ENCODE measurements at places on chromosomes 4 and X.

GRCh38 chrX:97320305-97320704, 436.6 kb downstream of the RPA4 start:
- DNase-seq: no peak

- DNase-seq: no peak
These were observed 354.3 kb downstream of the GPAT3 start for GRCh38 chr4:83890231-83890630.

DNA sequence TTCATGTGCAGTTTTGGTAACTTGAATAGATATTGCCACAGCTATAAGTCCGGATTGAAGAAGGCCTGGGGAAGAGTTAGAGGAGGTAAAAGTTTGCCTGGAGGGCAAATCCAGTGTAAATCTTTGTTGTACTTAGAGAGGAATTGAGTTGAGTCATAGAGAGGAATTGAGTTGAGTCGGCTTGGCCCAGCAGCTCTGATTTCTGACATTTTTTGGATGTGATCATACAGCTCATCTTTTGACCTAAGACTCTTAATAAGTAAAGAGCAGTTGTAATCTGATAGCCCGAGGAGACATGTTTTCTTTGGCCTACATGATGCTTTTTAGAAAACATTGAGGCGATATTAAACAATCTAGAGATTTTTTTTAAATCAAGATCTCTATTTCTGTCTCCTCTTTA, 3.9 kb downstream of the KIT start:
- DNase-seq: no peak

- no peak for DNase-seq
These were observed 90.3 kb downstream of the JAKMIP1 start for GRCh38 chr4:6109842-6110560.

DNA sequence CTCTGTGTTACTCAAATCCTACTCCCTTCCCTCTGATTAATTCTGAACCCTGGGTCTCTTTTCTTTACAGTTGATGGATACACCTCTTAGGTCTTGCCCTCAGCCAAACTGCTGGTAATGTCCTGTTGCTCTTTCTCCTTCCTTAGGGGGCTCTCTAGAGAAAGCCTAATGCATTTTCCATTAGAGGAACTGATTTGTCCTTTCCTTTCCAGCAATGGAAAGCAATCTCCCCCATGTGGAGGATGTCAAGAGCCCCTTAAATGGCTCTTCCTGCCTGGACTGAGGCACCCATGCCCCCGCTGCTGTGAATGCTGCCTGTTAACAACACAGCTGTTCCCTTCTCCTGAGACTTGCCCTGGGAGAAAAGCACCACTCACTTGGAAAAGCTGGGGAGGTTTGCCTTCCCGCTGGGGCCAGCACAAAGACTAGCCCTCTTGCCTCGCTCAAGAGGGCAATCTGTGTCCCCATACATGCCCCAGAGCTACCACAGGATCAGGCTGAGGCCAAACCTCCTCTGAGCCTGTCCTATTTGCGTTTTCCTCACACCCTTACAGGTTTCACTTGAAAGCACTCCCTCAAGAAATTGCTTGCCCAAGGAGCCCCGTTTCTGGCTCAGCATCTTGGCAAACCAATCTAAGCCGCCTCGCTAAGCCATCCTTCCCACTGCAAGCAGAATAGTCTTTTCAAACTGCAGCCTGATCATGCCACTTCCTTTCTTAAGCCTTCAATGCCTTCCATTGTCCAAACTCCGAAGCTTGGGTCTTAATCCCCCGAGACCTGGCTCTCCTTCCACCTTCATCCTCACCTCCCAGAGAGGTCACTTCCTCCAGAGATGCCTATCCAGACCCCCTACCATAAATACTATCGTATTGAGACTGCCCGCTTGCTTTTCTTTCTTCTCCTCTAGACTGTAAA, 23.2 kb upstream of the SMIM20 start:
- no peak for DNase-seq

DNA sequence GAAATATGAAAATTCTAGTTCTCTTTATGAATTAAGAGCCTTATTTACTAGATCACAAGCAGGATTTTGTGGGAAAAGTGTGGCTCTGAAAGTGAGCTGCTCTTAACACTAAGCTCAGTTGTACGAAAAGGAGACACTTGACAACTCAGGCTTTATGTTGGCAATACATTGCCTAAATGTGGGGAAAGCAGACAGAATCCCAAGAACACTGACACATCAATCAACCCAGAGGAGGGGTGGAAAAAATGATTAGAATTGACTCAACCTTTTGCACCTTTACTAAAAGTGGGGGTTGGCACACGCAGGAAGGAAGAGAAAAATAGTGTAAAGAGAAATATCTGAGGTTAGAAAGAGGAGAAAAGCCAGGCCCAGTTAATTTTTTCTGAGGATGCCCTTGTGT, 61.6 kb downstream of the CHST7 start:
- DNase-seq: no peak

DNA sequence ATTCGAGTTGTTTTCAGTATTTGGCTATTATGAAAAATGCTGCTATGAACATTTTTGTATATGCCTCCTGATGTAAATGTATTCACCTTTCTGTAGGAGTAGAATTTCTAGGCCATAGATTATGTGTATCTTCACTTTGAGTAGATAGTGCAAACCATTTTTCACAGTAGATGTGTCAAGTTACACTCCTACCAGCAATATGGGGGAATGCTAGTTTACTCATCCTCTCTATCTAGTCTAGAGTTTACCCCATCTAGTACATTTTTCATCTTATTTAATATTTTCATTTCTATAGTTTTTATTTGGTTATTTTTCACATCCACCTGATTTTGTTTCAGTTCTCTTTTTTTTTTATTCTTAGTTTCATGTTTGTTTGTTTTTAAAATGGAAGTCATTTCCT, 59.0 kb downstream of the GK start:
- DNase-seq: no peak

DNA sequence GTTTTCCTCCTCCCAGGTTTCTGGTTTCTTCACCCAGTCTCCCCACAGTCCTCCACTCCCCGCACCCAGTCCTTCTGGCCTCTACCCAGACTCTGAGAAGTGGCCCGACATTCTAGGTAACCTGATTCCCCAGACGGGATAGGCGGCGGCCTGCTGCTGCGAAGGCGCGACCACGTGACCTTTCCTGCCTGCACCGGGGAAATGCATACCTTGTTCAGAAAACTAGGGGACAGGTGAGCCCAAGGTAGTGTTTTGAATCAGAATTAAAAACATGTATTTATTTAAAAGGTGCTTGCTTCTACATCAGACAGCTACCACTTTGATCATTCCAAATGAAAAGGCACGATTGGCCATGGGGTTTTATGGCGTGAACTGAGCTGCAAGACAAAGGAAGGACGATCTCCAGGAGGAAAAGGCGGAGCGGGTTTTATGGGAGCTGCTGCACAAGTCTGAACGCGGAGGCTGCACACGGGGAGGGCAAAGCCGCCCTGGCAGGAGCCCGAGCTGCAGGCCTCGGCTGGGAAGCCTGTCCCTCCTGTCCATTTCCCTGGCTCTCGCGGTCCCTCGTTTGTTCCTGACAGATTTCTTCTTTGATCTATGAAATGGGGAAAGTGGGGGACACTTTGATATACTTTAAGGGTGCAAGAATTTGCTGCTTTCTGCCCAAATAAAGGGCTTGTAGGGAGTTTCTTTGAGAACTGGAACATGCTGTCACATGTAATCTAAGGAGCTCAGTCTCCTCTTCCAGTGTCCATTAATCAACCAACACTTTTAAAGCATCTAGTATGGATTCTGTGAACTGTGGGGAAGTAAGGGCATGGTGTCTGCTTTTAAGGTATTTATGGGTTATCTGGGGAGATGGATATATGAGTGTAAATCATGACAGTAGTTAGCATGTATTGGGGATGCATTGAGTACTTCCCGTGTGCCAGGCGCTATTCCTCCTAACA, 150.9 kb downstream of the SPRY1 start:
- peak; percentile 41 for DNase-seq

DNA sequence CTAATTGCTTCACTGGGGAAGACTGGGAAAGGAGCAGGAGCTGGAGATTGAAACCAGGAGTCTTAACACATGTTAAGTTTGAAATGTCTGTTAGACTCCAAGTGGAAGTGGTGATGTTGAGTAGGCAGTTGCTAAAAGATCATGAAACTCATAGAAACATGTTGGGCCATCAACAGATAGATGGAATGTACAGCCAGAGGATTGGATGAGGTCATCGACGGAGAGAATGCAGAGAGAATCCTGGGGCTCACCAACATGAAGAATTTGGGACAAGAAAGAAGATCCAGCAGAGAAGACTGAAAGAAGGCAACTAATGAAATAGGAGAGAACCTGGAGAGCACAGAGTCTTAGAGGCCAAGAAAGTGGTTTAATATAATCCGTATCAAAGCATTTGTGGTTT, 19.4 kb upstream of the TSPAN5 start:
- DNase-seq: peak; percentile 21

DNA sequence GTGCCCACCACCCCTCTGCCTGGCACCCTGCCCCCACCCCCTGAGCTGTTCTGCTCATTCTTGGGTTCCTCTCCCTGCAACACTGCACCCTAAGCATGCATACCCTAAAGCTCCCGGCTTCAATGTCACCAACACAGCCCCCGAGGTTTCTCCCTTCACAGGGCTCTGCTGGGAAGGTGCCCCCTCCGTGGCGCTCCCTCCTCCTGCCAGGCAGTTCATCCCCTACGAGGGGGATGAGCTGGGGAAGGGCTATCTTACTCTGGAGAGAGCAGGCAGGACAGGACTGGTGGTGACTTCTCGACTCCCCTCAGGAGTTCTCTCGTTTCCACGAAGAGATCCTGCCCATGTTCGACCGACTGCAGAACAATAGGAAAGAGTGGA, 6.5 kb downstream of the ATP5ME start:
- DNase-seq: no peak

DNA sequence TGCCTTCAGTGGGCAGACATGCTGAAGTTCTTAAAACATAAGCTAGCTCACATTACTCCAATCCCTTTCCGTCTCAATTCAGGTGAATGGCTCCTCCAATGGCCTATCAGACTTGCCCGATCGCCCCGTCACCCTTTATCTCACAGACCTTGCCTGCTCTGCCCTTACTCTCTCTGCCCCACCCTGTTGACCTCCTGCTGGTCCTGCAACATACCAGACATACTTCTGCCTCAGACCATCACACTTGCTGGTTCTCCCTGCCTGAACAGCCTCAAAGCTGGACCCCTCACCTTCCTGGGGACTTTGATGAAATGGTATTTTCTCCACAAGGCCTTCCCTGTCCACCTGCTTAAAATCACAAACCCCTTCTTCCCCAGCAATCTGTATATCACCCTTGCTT, 340.1 kb upstream of the NR3C2 start:
- no peak for DNase-seq

DNA sequence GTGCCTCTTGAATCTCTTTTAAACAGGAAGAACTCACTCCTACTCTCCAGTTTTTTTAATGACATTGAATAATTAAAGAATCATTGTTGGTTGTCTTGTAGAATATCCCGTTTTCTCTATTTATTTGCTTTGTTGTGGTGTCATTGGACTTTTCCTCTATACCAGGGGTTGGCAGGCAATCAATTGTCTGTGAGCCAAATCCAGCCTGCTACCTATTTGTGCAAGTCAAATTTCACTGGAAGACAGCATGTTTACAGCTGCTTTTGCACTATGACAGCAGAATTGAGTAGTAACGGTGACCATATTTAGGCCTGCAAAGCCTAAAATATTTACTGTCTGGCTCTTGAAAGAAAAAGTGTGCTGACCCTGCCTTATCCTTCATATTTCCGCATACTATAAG, 34.8 kb downstream of the POLA1 start:
- DNase-seq: peak; percentile 33

DNA sequence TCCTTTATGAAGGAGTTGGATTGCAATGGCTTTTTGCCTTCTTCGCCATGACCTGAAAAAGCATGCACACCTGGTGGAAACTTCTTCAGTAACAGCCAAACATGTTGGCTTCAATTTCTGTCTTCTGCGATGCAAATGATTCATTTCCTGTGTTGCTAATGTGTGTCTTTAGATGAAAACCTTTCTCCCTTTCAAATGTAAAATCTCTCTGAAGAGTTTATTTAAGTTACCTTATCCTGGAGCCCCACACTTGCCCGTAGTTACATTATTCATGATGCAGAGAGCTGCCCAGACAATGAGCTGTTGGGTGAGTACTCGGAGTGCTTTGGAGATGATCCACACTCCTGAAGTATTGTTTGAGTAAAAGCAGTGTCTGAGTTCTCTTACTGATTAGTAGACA, 1100.9 kb downstream of the RPA4 start:
- DNase-seq: no peak

- no peak for DNase-seq
These were observed 483.1 kb downstream of the BCOR start for GRCh38 chrX:39614680-39614998.

- DNase-seq: no peak
These were observed 16.9 kb downstream of the CD99 start for GRCh38 chrX:2708021-2708420.

- no peak for DNase-seq
These were observed 202.7 kb downstream of the NR3C2 start for GRCh38 chr4:148239494-148239985.

GRCh38 chrX:134600714-134601113, 57.6 kb downstream of the PLAC1 start:
- no peak for DNase-seq

DNA sequence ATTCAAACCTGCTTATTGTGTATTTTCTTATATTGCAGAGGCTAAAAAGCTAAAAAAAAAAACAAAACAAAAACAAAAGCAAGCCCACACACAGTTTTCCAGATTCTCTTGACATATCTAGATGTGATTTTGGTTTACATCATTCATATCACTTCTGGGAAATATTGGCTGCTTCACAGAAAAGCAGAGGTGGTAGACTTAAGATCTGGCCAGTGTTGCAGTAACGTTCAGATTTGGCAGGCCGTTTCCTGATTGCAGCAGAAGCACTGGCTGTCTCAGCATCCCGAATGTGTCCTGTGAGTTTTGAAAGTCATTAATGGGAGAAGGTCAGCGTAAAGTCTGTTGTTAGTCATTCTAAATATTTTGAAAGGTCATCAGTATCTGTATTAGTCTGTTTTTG, 2062.0 kb downstream of the ARAP2 start:
- DNase-seq: no peak

- DNase-seq: no peak
These were observed 18.3 kb upstream of the MSX1 start for GRCh38 chr4:4841156-4841555.

DNA sequence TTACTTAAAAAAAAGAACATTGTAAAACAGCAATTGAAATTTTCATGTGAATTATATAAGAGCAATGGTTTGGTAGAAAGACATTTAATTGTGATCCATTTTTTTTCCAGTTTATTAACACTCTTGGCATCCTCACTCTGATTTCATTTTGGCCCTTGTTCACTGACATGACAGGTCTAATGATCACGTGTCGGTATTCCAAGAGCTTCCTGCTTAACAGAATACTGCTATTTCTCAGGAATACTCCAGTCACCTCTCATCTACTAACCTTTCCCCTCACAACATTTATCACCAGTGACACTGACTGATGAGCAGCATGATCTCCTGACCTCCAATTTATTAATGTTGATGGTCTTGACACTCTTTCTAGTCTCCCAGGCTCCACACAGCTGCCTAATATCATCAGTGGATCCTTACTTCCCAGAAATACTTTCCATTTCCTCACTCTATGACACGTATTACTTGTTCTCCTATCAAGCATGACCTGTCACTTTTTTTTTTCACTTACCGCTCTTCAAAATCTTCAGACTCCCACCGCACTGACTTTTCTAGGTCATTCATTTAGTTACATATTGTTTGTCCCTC, 847.8 kb upstream of the SLIT2 start:
- DNase-seq: no peak

GRCh38 chr4:84937381-84937977, 29.0 kb downstream of the WDFY3 start:
- no peak for DNase-seq

- no peak for DNase-seq
These were observed 177.3 kb upstream of the SLIT2 start for GRCh38 chr4:20074450-20074849.
